Stimulated activated CD8-positive, alpha-beta memory T cell treated with anti-CD3 and anti-CD28 coated beads, Interleukin-4, amount 100 ng/mL, for 1 hour (primary cell): ENCODE measurements at places on chromosomes 16 and 17.

DNA sequence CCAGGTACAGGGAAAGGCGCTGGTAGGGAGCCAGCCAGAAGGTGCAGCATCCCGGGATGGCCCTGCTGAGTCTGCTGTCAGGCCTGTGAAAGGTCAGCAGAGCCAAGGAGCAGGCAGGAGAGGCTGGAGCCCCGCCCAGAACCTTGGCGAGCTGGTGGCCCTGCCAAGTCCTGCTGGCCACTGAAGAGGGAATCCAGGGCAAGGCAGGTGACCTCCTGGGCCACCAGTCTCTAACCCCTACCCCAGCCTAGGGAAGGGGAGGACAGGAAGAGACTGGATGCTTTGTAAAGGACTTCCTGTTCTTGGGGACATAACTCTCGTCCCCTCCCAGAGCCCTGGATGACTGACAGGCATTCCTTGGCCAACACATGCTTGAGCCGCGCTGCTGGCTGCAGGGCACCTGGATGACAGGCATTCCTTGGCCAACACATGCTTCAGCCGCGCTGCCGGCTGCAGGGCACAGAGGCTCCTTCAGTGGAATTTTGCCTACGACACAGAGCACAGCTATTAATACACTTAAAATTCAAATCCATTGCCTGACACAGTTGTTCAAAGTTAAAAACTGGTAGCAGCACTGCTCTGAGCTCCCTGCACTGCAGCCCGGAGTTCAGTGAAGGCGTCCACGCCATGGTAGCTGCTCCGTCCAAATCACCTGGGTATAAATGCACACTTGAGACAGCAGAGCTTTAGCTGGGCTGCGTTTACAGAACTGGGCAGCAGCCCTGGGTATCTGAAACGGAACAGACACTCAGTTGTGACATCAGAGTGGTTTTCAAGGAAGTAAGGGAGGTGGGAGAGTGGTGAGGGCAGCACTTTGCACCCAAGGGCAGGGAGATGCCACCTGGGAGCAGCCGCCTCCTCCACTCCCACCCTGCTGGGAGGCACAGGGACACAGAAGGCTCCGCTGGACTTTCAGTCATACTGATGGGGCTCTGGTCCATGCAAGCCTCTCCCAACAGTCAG is 2.0 kb upstream of the BRICD5 start:
- no peak for DNase-seq

DNA sequence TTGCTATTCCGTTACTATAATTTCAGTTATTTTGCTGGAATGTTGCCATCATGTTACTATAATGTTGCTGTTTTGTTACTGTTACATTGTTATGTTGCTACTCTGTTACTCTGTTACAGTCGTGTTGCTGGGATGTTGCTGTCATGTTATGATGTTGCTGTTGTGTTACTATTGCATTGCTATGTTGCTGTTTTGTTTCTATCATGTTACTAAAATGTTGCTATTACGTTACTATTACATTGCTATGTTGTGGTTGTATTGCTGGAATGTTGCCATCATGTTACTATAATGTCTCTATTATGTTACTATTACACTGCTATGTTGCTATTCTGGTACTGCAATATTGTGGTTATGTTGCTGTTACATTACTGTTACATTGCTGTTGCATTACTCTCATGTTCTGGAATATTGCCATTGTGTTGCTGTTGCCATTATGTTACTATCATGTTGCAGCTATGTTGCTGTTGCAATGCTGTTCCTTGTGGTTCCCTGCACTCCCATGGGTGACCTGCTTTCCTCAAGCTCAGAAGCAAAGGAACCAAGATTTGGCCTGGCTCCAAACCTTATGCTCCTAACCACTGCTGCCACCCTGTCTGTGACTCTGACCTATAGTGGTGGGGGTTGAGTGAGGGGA is 64.4 kb downstream of the ABCC6 start:
- no peak for DNase-seq

GRCh38 chr17:38444151-38444550 is 15.9 kb downstream of the ARHGAP23 start:
- peak; percentile 15 for DNase-seq

DNA sequence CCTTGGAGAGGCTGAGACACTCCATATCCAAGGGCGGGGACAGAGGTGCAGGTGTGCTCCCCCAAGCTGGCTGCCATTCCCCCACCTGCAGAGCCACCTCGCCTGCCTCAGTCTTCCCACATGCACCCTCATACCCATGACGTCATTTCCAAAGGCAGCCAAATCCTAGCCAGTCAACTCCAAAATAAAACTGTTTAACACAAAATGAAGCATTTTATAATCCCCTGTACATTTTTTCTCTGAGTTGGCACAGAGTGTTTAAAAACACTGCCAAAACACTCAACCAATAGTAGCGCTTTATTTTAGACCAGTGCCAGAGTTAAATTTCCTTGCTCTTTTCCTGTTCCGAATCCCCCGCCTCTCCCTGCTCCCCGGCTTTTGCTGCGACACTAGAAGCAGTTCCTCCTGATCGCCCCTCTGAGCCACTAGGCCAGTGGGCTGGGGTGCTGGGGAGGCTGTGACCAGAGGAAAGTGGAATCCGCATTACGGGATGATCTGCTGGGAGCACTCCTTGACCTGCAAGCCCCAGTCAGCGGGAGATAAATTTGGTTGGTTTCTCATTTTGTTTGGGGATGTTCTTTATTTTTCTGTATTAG is 139.5 kb downstream of the ZNF423 start:
- no peak for DNase-seq

- DNase-seq = no peak
These were observed 56.9 kb downstream of the CYB5D2 start for GRCh38 chr17:4199818-4200402.
